Stimulated activated CD8-positive, alpha-beta memory T cell treated with anti-CD3 and anti-CD28 coated beads, Interleukin-4, amount 100 ng/mL, for 1 hour (primary cell): ENCODE measurements at places on chromosomes 4 and X.

DNA sequence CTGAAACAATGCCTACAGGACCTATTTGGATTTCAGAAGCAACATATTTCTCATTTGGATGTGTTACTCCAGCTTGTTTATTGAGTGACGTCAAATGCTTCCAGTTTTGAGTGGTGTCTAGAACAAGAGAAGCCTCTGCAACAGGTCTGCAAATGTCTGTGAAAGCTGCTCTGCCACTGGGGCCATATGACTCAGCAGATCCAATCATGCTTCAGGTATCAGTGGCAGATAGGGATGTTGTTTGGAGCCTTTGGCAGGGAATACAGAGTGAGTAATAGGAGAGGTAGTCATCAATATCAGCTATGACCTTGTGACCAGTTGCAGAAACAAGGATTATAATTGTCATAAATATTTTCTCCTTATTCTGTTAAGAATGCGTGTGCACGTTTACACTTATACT lies 141.1 kb upstream of the ZXDA start:
- DNase-seq = no peak

- DNase-seq = no peak
These were observed 524 bp downstream of the RAB33A start for GRCh38 chrX:130172127-130172845.

GRCh38 chrX:84199688-84200087 lies 11.7 kb upstream of the RPS6KA6 start:
- no peak for DNase-seq

- no peak for DNase-seq
These were observed 84.7 kb downstream of the DCTD start for GRCh38 chr4:182832352-182833120.

- DNase-seq = no peak
These were observed 185.8 kb downstream of the ANKRD50 start for GRCh38 chr4:124526769-124527168.

DNA sequence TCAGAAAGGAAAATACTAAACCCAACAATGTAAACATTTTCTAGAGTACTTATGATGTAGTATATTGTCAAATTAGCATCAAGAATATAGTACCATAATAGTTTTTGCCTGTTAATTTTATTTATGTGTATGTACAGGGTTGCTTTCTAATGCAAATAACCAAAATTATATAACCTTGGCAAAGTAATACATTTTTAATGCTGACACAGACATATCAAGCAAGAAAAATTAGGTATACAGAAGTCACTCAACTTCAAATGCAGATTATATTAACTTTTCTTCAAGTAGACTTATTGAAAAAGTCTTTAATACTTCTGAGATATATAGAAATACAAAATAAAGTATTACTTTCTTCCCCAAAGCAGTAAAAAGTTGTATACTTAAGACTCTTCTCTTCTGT lies 44.3 kb downstream of the MAPK10 start:
- no peak for DNase-seq

DNA sequence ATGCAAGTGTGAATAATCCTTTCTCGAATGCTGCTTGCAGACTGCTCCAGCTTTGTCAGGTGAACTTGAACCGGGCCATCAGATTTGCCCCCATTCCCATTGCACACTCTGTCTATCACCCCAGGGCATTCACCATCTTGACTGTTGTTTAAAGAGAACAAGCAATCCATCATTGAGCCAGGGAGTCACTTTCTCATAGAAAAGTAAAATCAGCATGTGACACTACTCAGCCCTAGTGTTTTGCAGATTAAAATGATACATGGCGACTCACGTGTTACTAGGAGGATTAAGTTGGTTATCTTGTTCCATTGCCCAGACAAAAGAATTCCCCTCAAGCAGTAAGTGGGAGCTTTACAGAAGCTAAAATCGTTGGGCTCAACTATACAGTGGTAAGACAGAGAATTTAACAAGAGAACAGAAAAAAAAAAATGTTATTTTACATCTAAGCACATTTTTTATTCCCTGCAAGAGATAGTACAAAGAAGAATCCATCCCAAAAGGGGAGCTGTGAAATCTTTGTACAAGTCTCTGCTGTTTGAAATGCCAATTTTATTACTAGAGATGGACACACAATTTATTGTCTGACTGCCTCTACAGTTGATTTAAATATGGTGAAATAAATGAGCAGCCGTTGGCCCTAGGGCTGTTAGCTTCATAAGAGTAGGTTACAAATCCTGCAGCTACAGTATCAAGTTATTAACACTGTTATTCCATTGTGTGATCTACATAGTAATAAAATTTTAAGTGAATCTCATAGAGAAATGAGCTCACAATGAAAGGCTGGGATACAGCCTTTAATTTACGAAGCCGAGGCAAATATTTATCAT lies 67.5 kb downstream of the NEUROG2 start:
- no peak for DNase-seq

DNA sequence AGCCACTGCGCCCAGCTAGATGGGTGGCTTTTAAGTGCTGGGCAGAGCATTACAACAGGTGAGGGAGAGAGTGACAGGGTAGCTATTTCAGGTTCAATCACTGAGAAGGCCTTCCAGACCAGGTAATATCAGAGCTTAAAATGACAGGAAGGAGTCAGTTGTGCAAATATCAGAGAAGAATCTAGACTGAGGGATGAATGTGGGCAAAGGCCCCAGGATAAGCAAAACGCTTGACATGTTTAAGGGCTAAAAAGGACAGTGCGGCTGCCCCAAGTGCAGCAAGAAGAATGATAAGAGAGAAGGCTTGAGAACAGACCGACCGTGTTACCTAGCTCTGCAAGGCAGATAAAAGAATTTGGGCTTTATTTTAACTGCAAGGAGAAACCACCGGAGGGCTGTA lies 18.6 kb downstream of the AADAT start:
- DNase-seq = no peak

DNA sequence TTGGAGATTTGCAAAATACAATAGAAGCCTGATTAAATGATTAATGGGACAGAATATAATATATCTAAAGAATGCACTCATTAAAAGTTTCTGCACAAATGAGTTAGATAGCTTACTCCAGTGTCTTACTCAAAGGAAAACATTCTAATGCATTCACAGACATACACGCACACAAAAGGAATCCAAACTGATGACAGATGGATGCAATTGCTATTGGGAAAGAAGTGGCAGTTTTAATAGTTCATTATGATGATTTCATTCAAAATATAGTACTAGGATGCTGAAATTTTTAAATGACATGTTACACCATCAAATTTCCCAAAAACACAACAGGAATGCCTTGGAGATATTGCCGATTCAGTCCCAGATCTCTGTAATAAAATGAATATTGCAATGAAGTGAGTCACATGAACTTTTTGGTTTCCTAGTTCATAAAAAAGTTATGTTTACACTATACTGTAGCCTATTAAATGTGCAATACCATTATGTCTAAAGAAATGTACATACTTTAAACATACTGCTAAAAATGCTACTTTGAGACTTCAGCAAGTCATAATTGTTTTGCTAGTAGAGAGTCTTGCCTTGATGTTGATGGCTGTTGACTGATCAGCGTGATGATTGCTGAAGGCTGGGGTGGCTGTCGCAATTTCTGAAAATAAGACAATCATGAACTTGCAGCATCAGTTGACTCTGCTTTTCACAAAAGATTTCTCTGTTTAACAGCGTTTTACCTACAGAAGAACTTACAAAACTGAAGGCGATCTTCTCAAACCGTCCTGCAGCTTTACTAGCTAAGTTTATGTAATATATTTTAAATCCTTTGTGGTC lies 45.6 kb downstream of the BBS12 start:
- no peak for DNase-seq

DNA sequence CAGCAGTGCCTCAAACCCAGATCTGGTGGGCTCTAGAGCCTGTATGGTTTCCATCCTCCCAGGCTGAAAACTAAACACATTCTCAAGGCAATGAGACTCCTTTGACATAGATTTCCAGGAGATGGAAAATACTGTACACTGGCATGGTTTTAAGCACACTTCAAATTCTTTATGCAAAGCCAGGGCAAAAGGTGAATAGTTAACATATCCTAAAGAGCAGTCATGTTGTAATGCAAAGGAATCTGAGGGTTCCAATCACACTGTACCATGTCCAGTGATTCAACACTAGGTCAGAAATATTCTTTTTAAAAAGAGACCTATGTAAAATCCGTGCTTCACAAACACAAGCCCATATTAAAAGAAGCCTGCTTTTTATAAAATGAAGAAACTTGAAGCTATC lies 195.3 kb downstream of the QDPR start:
- DNase-seq = no peak

DNA sequence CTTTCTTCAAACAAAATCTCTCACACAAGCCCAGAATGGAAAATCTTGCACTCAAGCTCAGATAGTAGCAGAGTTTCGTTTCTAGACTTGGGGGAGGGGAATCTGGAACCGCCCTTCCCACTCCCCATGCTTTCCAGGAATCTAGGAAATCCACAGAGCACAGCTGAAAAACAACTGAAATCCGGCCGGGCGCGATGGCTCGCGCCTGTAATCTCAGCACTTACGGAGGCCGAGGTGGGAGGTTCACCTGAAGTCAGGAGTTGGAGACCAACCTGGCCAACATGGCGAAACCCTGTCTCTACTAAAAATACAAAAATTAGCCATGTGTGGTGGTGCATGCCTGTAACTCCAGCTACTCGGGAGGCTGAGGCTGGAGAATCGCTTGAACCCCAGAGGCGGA lies 127.3 kb upstream of the SLC34A2 start:
- DNase-seq = no peak

DNA sequence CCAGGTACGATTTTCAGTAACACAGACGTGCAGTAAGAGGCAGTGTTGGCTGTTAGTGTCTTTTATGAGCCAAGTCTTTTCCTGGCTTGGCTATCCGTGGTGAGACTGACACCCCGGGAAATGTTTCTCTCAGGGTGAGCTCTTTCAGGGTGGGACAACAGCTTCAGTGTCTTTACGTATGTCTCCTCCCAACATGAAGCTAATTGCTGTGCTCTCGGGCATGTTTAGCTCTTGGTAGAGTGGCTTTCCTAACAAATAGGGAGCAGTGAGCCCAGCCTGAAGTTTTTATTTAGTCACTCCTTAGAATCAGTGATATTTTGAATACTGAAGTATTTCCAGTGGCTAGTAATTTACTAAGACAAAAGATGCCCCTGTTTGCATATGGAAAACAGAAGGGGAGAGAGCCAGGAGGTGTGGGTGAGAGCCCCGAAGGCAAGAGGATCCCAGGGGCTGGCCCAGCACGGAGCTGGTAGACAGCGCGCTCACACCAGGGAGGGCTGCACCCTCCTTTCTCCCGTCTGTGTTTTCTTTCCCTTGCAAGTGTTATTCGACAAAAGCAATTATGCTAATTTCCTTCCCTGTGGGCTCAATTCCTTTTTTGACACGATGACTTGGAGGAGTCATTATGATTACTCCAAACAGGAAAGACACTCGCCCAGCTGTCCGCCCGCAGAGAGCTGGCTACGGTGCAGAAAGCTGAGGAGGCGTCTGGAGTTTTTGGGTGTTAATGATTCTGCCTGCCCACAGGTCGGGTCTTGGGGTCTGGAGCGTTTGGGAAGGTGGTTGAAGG lies 47.7 kb downstream of the PDGFRA start:
- DNase-seq = no peak

DNA sequence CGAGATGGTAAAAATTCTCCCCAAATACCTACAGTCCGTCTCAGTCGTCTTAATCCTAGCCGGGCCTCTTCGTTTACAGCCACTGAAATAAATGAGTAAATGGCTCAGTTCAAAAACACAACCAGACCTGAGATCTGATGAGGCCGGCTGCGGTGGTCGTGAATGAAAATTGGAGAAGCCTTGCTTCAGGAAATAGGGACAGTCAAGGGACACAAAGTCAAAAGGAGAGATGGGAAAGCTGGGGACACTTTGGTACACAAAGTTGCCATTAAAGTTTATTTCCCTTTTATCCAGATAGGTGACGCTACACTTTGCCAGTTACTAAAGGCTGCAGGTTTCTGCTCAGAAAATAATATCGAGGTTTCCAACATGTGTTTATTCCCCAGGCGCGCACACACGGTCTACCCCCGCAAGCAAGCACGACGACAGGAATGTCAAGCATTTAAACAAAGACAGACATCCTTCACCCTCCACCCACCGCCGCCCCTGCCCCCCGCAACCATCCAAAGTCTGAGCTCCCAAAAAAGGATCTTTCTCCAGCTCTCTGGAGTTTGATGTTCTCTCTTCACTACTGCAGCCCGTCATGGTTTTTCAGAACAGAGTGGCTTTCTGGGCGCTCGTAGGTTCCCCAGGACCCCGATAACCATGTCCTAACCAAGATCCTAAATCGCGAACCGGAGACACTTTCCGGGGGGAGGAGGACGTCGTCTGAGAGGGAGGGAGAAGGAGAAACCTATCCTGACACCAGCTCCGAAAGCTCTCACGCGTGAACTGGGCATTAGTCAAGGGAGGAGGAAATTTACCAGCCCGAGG lies 1.3 kb upstream of the PCDH7 start:
- DNase-seq = no peak
